SK-N-DZ (cell line): ENCODE measurements at places on chromosomes 12 and 14.
A peak's percentile ranks its signal among the peaks of the same experiment; 100 is the strongest.

- no peak for DNase-seq
Observed at GRCh38 chr12:127590868-127591267, 676.1 kb upstream of the TMEM132C start.

DNA sequence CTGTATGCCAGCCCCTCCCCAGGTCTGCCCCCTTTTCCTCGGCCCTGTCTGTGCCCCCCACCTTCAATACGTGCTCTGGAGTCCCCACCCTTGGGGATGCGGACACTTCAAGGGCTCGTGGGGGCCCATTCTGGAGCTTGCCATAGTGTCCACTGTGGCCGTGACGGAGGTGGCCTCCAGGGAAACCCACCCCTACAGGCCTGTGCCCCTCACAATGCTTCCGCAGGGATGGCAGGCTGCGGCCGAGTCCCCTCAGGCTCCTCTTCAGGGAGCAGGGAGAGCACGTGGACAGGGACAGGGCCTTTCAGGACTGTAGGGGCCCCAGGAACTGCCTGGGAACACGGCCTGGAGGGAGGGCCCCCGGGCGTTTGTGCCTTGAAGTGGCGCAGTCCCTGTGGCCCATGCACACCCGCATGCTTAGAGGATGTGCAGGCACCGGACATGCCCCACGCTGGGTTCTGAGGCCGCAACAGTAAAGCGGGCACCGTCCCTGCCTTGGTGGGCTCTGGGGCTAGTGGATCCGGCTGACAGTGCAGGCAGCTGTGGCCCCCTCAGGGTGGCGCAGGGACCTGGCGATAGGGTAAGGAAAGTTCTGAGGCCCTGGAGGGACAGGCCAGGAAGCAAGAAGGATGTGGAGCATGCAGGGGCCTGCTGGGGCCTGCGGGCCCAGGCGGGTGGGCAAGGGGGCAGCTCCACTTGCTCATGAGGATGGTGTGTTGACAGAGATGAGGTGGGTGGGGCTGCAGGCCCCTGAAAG lies 209.0 kb upstream of the RTL1 start:
- DNase-seq: no peak

- peak; percentile 61 for DNase-seq
Observed at GRCh38 chr12:68317047-68317667, 15.0 kb downstream of the MDM1 start.

- no peak for DNase-seq
Observed at GRCh38 chr14:65906344-65906743, 493.8 kb downstream of the FUT8 start.

DNA sequence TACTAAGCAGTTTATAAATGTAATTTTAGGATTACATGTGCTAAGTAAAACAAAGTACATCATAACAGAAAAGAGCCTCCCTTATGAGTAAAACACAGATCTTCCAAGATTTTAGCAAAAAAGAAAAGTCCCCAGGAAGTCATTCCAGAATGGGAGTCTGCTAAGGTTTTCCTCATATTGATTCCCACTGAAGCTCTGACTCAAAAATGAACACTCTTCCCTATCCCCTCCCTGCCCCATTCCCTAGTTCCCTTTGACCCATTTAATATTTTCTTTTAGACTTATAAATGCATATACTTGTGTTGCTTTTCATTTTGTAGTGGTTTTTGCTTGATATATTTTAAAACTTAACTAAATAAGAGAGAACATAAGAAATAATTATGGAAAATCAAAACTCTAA lies 40.1 kb downstream of the PTGER2 start:
- DNase-seq: no peak

DNA sequence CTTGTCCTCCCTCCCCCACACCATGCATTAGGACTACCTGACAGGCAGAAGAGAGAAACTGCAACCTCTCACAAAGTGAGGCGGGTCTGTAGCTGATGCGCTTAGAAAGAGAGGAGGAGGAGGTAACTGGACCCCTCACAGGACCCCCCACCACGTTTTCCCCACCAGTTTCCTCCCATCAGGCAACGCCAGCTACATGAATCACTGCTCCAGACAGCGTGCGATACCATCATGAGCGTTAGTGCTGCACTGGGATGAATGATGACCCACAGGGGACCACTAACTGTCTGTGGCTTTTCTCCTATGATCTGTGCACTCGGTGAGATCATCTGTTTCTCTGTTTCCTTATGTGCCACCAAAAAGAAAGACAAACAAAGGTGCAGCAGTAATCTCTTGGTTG lies 77.7 kb downstream of the KCNK10 start:
- DNase-seq: peak; percentile 87

- DNase-seq: no peak
Observed at GRCh38 chr12:128326406-128326805, 59.4 kb downstream of the TMEM132C start.

GRCh38 chr12:131211340-131211938 lies 257.7 kb downstream of the ADGRD1 start:
- DNase-seq: no peak

GRCh38 chr14:99191395-99192027 lies 80.5 kb downstream of the BCL11B start:
- DNase-seq: no peak

- no peak for DNase-seq
Observed at GRCh38 chr12:508795-509194, 49.1 kb downstream of the B4GALNT3 start.

- no peak for DNase-seq
Observed at GRCh38 chr12:49885663-49886461, 17.8 kb downstream of the FAIM2 start.
